ENCODE measurements at places on chromosomes 3 and 15. TPM values are rescaled to one million over a fixed set of nuclear protein-coding genes. Genes with fewer than 3 reads are reported as not detected.

MUC20 gene
- not detected for total RNA-seq

FSIP1 gene
- total RNA-seq: 1.4 TPM

SMCO1 gene
- total RNA-seq: not detected

CPNE9 gene
- 0.13 TPM for total RNA-seq

CHRNA5 gene
- 52.4 TPM for total RNA-seq

ZNF35 gene
- total RNA-seq: 9.3 TPM

SST gene
- not detected for total RNA-seq

GABRB3 gene
- 0.13 TPM for total RNA-seq

HRG gene
- total RNA-seq: not detected

ONECUT1 gene
- total RNA-seq: 0.18 TPM

ATR gene
- total RNA-seq: 38.6 TPM

SRGAP3 gene
- 0.82 TPM for total RNA-seq

NDUFB4 gene
- 208 TPM for total RNA-seq

OR5K2 gene
- not detected for total RNA-seq

- no peak for DNase-seq
Observed at GRCh38 chr3:145519398-145520047, 641.5 kb downstream of the PLOD2 start.

GRCh38 chr15:37098468-37099318, 1.7 kb downstream of the MEIS2 start:
- DNase-seq: no peak

DNA sequence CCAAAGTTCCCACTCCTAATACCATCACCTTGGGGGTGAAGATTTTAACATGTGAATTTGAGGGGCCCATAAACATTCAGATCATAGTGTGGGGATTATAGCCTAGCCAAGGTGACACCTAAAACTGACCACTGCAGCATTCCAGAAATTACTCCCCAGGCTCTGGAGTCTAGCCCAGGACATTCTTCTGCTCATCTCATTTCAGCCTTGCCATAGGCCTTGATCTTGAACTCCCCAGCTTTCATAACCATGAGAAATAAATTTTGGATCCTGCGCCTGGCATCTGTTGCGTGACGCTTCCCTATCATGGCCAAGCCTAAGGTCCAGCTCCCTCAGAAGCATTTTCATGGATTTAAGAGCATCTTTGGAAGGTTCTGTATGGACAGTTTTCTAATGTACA, 502.9 kb upstream of the THBS1 start:
- no peak for DNase-seq

- DNase-seq: no peak
Observed at GRCh38 chr3:189787632-189788031, 156.4 kb downstream of the TP63 start.

GRCh38 chr3:52959773-52960172, 62.4 kb upstream of the STIMATE start:
- DNase-seq: no peak

DNA sequence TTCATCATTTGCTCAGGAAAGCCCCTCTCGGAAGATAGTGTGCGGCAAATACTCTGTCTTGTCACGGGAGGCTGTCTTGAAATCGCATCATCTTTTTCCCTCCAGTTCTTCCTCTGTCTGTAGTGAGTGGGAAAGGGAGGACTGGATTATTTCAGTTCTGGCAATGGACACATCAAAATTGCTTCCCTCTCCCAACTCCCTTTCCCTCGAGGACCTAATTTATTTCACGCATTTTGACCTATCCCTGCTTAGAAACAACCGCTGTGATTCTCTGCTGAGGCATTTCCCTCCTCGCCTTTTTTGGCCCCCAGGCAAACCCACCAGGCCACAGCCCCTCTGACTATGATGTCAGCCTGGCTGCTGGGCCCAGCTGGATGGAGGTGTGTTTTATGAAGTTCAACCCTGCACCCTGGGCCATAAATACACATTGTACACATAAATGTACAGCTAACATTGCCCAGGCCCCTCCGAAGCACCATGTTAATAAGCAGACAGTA, 138.7 kb upstream of the LRTM1 start:
- DNase-seq: no peak

- DNase-seq: no peak
Observed at GRCh38 chr3:79157191-79157590, 610.6 kb downstream of the ROBO1 start.

GRCh38 chr3:99551520-99551919, 86.9 kb upstream of the COL8A1 start:
- no peak for DNase-seq

DNA sequence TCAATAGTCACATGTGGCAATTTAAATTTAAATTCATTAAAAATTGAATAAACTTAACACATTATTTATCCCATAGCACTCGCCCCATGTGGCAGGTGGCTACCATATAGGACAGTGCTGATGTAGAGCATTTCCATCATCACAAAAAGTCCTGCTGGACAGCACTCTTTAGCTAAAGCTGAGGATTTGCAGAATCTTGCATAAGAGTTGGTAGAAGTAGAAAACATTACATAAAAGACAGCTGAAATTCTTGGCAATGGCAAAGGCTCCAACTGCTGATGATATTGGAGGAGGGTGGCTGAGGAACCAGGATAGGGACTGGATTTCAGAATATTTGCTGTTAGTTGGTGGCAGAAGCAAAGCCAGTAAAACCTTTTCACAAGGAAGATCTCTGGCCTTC, 230.7 kb upstream of the SATB1 start:
- no peak for DNase-seq

- DNase-seq: no peak
Observed at GRCh38 chr3:153628591-153628990, 466.6 kb downstream of the RAP2B start.

DNA sequence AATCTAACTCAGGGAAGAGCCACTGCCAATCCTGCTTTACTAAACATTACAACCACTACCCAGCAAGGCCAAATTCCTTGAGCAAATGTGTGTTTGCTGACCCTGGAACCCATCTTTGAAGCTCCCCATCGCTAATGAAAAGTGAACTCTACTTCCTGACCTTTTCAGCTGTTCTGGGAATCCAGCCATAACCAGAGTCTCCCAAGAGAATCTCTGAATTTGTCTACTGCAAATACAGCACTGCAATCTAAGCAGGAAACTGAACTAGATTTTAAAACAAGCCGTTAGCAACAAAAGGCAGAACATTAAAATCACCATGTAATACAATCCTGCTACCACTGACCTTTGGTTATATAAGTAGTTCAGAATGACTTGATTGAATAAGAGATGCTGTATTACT, 309.2 kb downstream of the MAGI1 start:
- no peak for DNase-seq

DNA sequence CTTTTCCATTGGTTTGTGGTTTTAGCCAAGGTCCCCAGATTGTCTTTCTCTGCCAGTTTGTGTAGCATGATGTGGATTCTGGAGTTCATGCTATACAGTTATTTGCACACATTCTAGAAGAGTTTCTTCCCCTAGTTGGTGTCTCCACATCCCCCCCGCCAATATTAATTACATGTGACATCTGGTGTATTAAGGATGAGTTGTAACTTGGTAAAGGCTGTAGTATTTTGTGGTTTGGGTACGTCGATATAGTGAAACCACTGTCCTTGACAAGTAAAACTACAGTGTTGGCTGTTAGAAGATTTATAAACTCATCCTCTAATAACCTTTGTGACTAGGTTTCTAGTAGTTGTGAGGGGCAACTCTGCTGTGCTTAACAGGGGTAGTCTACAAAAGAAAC, 23.7 kb upstream of the P4HTM start:
- DNase-seq: no peak

DNA sequence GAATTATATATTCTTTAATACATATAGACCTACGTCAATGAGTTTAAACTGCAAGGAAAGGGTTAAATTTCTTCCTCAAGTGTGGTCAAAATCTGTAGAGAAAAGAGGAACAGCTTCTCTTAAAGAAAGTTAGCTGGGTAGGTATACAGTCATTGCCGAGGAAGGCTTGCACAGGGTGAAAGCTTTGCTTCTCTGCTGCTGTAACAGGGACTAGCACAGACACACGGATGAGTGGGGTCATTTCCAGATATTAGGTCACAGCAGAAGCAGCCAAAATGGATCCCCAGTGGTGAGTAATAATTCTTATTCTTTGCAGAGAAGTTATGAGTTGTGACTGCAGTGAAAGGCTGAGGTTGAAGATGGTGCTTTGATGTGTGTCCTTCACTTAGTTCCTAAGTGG, at the start of gene CD86:
Gene CD86 (plus strand): TSS at position 148 of the 400 bp plus-strand sequence. CDS start 128 bp downstream, at position 276.
- no peak for DNase-seq

- DNase-seq: no peak
Observed at GRCh38 chr3:49406571-49407565, 4.9 kb downstream of the RHOA start.

DNA sequence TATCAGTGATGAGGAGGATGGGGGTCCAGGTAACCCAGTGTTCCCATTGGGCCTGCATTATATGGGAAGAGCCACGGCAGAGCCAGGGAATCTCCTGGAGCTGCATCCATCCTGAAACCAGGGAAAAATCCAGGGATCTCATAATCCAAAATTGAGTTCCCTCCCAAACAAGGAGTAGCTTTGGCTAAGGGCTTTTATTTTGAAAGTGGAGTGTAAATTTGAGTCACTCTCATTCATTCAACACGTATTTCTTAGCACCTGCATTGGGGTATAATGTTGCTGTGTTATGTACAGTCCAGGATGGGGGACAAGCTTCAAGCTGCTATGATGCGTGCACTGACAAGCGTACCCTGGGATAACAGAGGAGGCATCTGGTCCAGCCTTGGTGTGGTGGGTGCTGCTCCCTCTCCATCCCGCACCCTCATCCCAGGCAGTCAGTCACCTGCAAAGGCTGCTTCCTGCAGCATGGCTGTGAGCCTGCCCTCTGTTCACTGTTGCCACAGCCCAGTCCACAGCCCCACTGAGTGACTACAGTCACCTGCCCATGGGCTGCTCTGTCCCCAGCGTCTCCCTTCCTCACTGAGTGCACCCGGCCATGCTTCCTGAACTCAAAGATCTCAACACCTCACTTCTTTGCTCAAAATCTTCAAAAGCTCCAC, 135.6 kb downstream of the OPA1 start:
- no peak for DNase-seq

- DNase-seq: no peak
Observed at GRCh38 chr3:32398531-32398930, 6.9 kb downstream of the CMTM7 start.

- DNase-seq: no peak
Observed at GRCh38 chr3:134905647-134905935, 110.5 kb downstream of the EPHB1 start.

GRCh38 chr3:142492184-142492583, 44.3 kb upstream of the XRN1 start:
- no peak for DNase-seq

DNA sequence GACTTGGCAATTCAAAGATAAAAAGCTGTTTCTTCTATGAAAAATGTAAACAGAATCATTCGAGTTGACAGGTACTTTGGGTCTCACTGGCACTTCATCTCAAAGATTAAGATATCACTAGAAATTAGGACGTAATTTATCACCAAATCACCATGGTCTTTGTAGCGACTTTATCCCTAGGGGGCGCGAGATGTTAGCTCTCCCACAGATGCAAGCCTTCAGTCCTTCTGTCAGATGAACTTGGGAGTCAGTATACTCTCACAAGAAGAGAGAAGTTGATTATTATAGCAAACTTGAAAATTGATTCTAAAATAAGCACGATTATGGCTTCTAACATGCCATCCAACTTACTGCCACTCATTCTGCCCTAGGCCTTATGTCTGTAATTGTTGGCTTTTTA, 150.3 kb downstream of the ALCAM start:
- DNase-seq: no peak

- DNase-seq: no peak
Observed at GRCh38 chr15:70376929-70377691, 279.4 kb upstream of the TLE3 start.

DNA sequence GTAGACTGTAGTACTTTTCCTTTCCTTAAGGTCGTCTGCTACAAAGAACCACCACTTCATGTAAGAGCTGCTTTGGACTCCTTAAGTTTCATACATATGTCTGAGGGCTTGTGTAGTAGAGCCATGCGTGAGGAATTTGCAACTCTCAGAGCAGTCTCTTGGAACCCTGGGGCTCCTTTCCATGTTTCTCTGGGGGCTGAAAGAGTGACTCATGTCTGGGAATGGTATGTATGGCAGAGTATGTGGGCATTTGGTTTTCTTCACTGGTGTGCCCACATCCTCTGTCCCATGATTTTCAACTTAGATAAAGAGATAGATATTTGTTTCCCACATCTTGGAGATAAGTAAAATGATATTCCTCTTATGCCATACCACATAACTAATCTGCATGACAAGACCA, 20.6 kb upstream of the RBM5 start:
- DNase-seq: no peak

- DNase-seq: no peak
Observed at GRCh38 chr3:153291059-153291685, 129.1 kb downstream of the RAP2B start.

- no peak for DNase-seq
Observed at GRCh38 chr3:58528629-58529028, 8.4 kb downstream of the ACOX2 start.

GRCh38 chr3:122825460-122825859, 30.6 kb downstream of the SLC49A4 start:
- DNase-seq: no peak

- no peak for DNase-seq
Observed at GRCh38 chr3:150172356-150172755, 201.7 kb upstream of the PFN2 start.

DNA sequence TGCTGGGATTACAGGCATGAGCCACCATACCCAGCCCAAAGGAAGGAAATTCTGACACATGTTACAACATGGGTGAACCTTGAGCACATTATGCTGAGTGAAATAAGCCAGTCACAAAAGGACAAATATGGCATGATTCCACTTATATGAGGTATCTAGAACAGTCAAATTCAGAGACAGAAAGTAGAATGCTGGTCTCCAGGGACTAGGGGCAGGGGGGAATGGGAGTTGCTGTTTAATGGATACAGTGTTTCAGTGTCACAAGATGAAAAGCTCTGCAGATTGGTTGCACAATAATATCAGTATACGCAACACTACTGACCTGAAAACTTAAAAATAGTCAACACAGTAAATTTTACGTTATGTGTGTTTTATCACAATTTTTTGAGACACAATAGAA, 4.1 kb downstream of the SPATA12 start:
- DNase-seq: no peak

DNA sequence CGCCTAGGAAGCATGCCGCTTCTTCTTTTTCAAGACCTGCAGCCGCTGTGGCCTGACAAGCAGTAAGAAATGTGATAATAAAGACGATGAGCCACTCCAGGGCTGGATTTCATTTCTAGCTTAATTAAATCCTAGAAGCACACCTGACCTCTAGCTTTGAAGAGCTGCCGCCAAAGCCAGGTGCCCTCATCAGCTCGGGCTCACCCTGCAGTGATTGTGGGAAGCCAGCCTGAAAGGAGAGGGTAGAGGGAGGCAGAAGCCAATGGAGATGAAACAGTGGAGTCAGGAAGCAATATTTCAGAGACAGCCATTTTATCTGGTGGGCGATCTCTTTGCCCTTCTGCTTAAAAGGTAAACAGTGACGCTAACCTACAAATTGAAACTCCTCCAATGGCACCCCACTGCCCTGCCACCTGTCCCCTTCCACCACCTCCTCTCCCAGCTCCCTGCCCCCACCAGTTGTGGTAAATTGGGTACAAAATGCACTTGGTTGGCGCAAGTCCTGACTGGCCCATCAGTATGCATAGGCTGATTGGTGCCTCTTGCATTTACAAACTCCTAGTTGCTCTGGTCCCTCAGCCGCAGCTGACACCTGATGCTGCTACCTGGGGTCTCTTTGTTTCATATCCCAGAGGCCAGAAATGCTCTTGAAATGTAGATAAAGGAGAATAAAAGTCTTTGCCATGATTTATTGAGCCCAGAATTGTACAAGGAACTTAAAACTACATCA, 385.3 kb downstream of the PDCD6IP start:
- DNase-seq: no peak

GRCh38 chr3:120160050-120160449, 65.8 kb upstream of the GSK3B start:
- no peak for DNase-seq

All from Panc1 (cell line).